ENCODE measurements at places on chromosomes 2 and 18.

DNA sequence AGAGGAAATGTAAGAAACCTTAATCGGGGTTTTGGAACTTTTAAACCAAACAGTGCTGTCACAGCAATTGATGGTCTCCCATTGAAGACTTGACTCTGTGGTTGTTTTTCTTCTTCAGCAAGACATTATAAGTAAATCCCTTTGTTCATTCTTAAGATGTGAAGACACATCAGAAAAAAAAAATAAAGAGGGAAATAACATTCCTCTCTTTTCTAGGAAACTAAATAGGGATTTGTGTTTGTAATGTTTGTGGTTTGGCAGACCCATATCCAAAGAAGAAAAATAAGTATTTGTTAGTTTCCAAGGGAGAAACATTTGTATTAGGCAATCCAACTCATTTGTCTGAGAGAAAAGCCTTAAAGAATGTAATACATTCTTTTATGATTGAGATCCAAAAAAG is 359.9 kb downstream of the DSC3 start:
- no peak for DNase-seq

DNA sequence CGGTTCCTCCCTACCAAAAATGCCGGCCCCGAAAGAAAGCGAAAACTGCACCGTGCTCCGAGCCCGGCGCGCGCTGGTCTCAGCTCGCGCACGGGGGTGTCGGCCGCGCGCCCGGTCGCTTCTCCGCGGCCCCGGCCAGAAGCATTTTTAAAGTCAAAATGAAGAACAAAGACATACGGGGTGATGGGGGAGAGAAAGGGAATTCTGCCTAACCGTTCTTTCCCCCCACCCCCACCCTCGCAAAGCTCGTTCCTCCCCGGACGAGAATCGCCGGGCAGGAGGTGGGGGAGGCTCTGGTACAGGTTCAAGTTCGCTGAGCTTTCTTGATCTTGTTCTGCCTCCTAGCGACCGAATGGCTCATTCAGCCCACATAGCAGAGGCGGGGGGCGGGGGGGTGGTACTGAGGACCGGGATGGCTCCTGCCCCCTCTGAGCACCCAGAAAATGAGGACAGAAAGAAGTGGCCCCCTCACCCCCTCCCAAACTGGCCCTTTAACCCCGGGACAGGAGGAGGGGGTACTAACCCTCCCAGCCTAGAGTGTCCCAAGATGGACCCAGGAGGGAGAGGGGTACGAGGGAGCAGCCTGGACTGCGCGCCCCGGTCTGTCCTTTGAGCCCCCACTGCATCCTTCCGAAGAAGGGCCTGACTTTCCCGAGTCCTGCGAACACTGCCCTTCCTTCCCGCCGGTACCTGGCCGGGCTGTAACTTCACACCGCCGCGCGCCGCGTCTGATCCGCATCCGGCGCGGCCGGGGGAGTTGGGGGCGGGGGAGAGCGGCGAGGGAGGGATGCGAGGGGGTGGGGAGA is 3.1 kb downstream of the BCL11A start:
- DNase-seq = peak; percentile 93

GRCh38 chr2:121186261-121186660 is 98.7 kb downstream of the TFCP2L1 start:
- DNase-seq = no peak

DNA sequence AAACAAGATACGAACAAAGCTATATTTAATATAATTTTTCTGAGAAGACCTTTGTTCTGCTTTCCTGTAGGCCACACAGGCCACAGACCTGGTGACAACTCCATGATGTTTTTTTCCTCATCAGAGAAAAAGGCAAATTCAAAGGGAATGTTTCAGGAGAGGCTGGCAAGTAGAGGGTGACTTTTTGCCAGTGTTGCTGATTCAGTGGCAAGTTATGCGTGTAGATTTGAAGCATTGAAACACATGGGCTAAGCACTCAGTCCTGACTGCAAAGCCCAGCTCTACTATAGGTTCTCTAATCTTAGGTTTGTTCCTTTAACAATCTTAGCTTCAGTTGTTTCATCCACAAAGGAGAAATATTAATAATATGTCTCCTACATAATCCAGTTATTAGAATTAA is 499.8 kb downstream of the SUCLG1 start:
- no peak for DNase-seq

DNA sequence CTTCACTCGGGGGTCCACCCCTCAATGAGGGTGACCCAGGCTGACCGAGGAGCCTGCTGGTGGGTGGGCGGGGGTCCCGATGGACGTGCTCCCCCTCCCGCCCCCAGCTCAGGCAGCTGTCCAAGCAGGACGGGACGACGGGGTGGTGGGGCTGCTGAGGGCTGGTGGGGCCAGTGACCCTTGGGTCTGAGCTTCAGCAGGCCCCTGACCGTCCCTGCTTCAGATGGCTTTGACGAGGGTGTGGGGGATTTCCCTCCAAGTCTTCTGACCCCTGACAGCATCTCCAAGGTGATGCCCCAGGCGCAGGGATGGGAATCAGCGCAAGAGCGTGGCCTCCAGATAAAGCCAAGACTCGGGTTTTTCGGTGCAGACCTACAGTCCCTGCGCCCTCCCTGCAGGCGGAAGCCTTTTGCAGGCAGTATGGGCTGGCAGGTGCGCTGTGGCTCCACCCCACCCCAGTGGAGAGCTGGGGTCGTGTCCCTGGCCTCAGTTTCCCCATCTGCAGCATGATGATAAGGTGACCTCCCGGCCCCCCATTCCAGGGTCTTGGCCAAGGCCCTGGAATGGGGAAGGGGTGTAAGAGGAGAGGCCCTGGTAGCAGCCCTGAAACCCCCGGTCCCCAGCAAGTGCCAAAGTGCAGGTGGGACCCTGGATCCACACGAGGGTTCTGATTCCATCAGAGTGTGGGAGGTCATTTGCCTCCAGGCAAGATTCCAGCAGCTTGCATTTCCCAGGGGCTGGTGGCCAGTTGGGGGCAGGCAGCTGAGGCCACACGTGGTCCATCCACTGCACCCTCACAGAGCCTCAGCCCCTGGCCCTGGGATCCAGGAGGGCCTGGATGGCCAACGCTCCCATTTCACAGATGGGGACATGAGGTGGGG is 8.7 kb downstream of the CROCC2 start:
- DNase-seq = no peak

DNA sequence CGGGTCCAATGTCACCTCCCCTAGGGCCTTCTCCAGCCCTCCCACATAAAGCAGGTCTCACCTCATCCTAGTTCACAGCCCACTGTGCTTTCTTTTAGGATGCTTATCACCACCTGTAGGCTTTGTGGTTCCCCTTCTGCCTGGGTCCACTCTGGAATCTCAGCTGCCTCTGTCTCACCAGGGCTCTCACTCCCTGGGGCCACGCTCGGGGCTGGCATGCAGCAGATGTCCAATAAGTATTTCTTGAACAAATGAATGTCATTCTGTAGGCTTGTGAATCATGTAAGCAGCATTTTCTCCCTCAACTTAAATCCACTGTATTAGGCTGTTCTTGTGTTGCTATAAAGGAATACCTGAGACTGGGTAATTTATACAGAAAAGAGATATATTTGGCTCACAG is 4.3 kb upstream of the SH3BP4 start:
- DNase-seq = no peak

DNA sequence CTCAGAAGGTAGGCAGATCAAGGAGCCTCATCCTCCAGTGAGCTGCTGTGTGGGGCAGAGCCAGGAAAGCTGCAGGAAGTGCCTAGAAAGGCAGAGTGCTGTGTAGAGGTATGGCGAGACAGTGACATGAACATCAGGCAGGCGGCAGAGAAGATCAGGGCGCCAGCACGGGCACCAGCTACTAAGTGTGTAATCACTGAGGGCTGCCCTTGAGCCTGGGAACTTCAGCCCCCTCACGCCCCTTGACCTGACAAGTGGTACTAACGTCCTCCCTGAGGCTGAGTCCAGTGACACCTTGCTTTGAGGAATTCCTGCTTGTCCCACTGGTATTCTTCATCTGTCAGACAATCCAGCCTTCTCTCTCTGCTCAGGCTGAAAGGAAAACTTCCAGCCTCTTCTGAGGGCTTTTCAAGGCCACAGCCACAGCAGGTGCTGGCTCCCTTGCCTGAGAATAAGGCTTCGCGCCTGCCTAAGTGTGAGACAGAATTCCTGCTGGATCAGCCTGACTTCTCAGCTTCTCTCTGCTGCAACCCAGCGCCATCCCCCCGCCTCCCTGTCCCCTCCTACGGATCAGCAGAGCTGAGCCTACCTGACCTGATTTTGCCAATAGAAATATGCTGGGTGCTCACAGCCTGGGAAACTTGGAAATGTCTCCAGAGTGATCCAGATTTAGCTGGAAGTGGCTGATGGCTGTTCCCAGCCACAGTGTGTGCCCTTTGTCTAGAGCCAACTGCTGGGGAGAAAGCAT is 148.0 kb downstream of the SMAD7 start:
- no peak for DNase-seq

DNA sequence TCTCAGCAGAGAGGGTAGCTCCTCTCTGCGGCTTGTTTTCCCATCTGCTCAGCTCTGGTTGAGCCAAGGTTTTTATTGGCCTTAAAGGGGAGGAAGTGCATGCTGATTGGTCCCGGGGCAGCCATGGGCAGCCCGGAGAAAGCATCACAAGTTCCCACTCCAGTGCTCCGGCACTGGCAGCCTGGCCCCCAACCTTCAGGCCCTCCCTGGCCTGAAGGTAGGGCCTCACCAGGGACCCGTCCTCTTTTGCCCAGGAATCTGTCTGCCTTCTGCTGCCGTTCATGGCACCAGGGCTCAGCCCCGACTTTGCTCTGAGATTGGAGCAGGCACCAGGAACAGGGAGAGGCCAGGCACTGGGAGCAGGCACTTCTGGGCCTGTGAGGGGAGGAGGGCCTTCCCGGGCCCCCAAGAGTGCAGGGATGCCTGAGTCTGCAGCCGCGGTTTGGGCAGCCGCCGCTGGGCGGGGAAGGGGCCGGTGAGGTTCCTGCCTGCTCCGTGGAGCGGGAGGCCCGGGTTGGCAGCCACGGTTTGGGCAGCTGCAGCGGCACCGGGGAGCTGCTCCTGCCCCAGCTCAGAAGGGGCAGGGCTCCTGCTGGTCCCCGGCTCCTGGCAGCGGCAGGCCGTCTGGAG is 17.5 kb upstream of the ILKAP start:
- DNase-seq = no peak

DNA sequence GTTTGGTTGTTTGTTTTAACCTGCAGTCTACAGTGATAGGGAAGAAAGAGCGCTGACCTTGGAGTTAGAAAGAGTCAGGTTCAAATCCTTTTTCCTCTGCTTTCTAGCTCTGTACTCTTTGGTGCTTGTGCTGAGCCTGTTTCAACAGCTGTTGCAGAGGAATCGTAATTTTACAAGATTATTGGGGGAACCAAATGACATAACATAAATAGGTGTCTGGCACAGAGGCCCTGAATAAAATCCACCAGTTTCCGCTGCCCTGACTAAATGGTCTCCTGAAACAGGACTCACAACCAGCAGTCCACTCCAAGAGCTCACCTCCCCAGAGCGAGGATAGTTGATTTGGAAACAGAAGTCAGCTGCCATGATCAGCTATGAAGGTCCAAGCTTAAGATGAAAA is 125.0 kb upstream of the CDC42EP3 start:
- DNase-seq = no peak

DNA sequence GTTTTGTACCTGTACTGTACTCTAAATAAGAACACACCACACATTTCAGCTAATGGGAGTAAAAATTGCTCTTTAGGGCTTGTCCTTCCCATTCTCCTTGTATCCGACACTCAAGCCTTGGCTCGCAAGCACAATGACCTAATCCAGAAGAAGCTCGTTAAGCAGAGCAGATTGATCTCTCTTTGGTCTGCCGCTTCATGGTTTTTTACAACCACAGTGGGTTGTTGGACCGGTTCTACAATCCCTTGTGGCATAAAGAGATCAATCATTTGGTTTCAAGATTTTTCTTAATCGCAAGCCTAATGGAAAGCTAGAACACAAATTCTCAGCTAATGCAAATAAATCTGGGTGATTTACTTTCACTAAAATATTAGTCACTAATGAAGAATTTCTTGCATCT is 662.1 kb downstream of the LRP1B start:
- DNase-seq = no peak

DNA sequence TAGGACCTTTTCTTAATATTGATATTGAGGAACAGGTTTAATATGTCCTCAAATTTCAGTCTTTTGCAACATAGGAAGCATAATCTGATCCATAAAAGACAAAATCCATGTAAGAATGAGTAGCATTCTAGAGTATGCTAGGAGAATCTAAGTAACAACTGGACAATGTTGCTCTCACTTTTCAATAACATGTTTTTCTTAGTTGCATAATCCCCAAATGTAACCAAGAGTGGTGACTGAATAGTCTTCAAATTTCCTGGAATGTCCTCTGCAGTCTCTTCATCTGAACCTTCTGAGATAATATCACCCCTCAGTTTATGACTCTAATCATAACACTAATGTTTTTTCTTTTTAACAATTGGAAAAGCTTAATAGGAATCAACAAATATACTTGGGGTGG is 110.0 kb upstream of the ZEB2 start:
- no peak for DNase-seq

DNA sequence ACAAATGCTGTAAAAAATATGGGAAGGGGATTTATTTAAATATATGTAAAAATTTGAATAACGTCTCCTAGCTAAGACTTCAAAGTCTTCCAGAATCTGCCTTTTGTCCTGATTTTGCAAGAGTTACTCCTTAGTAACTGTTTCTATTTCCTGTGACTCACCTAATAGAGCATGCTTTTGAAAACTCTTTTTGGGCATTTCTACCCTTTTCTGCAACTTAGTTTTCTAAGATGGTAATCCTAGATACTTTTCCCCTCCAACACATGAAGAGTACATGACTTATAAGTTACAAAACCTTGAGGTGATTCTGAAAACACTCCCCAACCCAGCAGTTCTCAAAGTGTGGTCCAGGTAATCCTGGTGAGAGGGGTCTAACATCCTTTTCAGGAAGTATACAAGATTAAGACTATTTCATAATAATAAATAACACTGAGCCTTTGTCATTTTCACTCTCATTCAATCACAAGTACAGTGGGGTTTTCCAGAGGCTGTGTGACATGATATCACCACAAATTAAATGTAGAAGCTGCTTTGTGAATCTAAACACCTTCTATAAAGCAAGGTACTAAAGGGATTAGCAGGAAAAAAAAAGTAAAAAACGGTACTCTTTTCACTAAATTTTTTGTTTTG is 31.9 kb downstream of the PPP4R3B start:
- peak; percentile 3 for DNase-seq

DNA sequence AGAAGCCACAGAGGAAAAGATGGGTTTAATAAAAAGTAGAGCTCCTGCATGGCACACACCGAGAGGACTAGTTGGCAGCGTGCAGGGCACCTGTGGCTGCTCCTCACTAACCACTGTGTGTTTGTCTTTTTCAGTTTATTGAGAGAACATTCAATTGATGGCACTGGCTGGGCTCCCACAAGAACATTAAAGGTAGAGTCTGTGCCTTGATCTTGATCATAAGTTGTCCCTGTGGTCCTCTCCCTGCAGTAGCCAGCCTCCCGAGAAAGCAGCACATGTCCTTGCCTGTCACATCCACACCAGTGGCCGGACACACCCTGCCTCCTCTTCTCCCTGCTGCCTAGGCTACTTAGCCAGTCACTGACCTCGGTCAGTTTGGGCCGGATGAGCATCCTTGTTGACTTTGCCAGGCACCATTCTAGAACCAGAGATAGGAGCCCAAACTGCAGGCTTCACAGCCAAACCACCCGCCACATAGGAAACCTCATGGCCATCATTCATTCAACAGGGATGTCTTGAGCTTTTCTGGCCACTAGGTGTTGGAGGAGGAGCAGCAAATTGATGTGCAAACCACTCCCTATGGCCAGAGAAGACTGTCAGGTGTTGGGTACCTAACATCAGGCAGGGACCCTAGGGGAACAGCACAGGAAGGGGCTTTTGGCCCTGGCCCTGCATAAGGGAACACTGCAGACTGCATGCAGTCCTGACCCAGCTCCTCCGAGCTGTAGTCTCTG is 30.2 kb upstream of the SCLY start:
- DNase-seq = no peak
